Smooth muscle cell of the pulmonary artery (primary cell): ENCODE measurements at places on chromosomes 7 and 10. TPM values are rescaled to one million over a fixed set of nuclear protein-coding genes. Genes with fewer than 3 reads are reported as not detected.

Gene NKX6-2
- total RNA-seq, result not detected in 2 replicates

Gene AZGP1
- total RNA-seq, result not detected in 2 replicates

Gene VSTM2A
- not detected in 2 replicates for total RNA-seq

Gene CDHR1
- total RNA-seq, result under 0.01 and 0.20 TPM in 2 replicates

Gene PAOX
- 4.0 and 5.6 TPM in 2 replicates for total RNA-seq

Gene OR6B1
- total RNA-seq, result not detected in 2 replicates

Gene ANKRD61
- 0.13 TPM in 1 of 2 replicates, not detected in the other for total RNA-seq

Gene PNLIP
- not detected in 2 replicates for total RNA-seq

Gene SLC18A3
- total RNA-seq, result not detected in 2 replicates

Gene RALA
- total RNA-seq, result 29.8 and 52.5 TPM in 2 replicates

Gene MKRN1
- total RNA-seq, result 67.1 and 76.5 TPM in 2 replicates

Gene DUSP5
- 11.0 and 15.8 TPM in 2 replicates for total RNA-seq

Gene VAX1
- total RNA-seq, result not detected in 2 replicates

Gene ANLN
- 11.5 and 27.8 TPM in 2 replicates for total RNA-seq

Gene HECTD2
- 8.5 and 9.7 TPM in 2 replicates for total RNA-seq

Gene ASB10
- total RNA-seq, result not detected in 2 replicates

Gene SYPL1
- 62.2 and 90.4 TPM in 2 replicates for total RNA-seq

Gene RRP12
- 14.7 and 26.9 TPM in 2 replicates for total RNA-seq

Gene MCM10
- total RNA-seq, result 2.0 and 2.5 TPM in 2 replicates

Gene CXCL12
- 101 and 348 TPM in 2 replicates for total RNA-seq

Gene CHAT
- not detected in 2 replicates for total RNA-seq

Gene GFRA1
- total RNA-seq, result 0.39 and 0.43 TPM in 2 replicates

Gene PAX4
- total RNA-seq, result not detected in 2 replicates

Gene BUB3
- total RNA-seq, result 145 and 169 TPM in 2 replicates
